Muscle of arm (tissue), 14 donors: ENCODE measurements at places on chromosomes 5 and 9. TPM values are rescaled to one million over a fixed set of nuclear protein-coding genes. Genes with fewer than 3 reads are reported as not detected.

Gene TEX48
- polyA plus RNA-seq = not detected

DNA sequence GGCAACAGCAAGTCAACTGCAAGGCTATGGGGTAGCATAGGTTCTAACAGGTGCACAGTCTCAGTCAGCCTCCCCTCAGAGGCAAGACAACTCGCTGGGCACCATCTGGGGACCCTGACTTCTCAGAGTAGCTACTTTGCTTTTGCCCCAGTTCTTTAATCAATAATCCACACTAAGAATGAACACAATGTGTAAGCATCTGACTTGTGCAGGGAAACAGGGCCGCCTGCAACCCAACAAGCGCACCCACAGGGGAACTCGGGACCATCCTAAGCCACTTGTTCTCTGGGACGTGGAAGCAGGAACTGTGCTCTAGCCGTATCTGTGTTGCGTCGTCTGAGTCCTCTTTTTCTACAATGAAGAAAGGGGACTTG is 1.9 kb downstream of the MOB3B start:
- DNase-seq = no peak

DNA sequence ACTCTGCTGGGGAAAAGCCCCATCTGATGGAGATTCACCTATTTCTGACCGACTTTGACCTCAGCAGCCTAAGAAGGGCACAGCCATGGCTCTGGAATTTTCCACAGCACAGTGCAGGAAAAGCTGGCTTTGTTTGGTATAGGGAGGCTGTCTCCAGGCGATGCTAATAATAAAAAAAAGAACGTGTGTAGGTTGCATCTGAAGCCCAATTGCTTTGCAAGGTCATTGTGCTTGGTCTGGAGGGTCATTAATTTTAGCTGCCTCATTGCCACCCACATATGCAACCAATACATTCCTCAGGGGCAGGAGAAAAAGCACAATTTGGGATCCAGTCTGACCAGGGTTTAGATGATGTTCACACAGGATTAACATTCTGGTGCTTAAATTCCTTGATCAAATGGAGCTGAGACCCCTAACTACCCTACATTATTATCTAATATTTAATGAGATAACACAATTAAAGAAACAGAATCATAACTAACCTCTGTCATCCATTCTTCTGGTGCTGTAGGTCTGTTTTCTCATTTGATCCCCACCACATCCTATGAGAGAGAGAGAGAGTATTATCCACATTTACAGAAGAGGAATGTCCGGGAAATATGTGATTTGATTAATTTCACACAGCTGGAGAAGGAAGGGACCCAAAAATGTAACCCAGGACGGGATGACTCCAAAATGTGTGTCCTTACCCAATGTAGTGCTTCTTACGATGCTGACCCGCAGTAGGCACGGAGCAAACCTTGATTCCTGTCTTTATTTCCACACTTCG is 175.9 kb downstream of the RFK start:
- no peak for DNase-seq

- DNase-seq = no peak
These were observed 80.8 kb upstream of the PPP2R2B start for GRCh38 chr5:146959360-146959759.

DNA sequence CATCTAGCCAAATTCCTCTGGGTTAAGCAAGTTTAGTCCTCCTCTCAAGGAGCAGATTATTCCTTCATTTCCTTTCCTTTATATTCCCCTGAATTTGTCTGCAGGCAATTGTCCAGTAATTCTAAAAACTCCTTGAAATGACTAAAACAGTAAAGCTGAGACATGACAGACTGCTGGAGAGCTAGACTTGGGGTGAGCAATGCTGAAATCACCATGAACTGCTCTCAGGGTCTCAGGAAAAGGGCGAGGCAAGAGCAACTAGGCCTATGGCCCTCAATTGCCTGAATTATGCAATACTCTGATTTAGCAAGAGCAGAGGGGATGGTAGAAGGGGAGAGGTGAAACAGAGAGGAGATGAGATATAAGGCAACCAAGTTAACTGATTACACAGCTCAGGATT is 172.9 kb upstream of the NREP start:
- DNase-seq = no peak

GRCh38 chr5:148996270-148996669 is 66.6 kb downstream of the SH3TC2 start:
- DNase-seq = no peak

DNA sequence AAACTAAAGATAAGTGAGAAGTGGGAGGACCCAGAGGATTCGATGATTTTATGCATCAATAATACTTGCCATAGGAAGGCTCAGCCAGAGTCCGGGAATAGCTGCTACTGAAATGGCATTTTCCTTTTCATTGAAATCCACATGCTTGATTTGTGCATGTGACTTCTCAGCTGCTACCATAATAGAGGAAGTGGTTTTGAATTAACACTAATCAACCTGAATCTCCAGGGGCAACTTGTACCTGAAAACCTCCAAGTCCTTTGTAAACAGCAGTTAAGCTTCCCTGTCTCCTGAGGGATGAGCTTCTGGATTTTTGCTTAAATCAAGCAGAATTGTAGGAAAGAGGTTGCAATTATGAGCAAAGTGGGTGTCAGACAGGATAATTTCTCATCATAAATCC is 124.9 kb downstream of the PPP2R2B start:
- no peak for DNase-seq

GRCh38 chr5:177189416-177189815 is 55.8 kb downstream of the NSD1 start:
- DNase-seq = no peak

DNA sequence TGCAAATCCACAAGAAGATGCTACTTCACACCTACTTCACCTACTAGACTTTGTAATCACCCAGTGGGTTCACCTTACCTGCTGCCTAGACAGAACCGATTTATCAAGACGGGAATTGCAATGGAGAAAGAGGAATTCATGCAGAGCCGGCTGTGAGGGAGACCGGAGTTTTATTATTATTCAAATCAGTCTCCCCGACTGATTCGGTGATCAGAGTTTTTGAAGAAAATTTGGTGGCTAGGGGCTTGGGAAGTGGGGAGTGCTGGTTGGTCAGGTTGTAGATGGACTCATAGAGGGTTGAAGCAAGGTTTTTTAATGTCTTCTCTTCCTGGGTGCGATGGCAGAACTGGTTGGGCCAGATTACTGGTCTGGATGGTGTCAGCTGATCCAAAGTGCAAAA is 23.4 kb downstream of the SFXN1 start:
- DNase-seq = no peak
